ENCODE measurements at places on chromosomes 2 and 18.

DNA sequence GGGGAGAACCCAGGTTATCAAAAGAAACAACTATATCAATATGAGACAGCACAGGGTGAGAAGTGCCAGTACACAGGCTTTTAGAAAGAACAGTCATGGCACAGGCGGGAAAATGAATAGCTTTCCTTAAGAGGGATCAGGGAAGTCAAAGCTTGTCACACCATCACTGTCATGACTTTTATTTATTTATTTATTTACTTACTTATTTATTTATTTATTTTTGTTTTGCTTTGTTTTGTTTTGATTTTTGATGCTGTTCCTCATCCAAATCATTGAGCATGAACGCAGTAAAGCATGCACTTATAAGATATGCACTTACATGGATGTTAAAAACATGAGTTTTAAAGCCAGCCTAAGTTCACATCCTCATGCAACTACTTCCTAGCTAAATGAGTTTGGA is 19.3 kb upstream of the CRIM1 start:
- DNase-seq: no peak

GRCh38 chr18:58608216-58608615 is 20.7 kb downstream of the ALPK2 start:
- no peak for DNase-seq

DNA sequence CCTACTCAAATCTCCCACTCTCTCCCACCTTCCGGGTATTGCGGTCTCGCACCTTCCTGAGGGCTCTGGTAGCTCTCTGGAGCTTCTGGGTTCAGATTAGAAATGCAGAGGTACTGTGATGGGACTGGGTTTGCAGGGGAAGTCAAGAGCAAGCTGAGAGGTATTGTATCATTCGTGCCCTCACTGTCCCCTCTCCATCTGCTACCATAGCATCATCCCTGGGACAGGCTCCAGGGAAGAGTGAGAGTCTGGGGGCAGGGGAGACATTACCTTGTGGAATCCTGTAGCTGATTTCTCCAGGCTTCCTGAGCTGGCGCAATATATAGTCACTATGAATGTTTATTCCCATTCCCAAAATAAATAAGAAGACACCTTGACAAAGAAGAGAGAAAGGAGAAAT is 49.6 kb downstream of the SRD5A2 start:
- no peak for DNase-seq

DNA sequence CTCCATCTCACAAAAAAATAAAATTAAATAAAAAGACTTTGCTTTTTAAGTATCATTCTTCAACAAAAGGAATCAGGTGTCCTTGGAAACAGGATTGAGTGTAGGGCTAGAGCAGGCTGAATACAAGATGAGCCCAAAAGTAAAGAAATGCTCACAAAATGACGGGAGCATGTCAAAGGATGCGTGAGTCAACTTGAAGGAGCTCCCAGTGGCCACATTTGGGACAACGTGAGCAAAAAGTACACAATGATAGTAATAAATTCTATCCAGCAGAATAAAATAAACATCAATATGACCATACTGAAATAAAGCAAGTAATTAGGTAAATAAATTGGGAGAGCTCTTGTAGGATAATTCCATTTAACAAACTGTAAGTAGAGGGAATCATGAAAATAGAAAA is 220.7 kb downstream of the PHLPP1 start:
- DNase-seq: no peak

GRCh38 chr2:156908825-156909224 is 348.7 kb upstream of the GALNT5 start:
- DNase-seq: no peak

- no peak for DNase-seq
Measured at GRCh38 chr2:115248066-115248465, 805.6 kb downstream of the DPP10 start.

DNA sequence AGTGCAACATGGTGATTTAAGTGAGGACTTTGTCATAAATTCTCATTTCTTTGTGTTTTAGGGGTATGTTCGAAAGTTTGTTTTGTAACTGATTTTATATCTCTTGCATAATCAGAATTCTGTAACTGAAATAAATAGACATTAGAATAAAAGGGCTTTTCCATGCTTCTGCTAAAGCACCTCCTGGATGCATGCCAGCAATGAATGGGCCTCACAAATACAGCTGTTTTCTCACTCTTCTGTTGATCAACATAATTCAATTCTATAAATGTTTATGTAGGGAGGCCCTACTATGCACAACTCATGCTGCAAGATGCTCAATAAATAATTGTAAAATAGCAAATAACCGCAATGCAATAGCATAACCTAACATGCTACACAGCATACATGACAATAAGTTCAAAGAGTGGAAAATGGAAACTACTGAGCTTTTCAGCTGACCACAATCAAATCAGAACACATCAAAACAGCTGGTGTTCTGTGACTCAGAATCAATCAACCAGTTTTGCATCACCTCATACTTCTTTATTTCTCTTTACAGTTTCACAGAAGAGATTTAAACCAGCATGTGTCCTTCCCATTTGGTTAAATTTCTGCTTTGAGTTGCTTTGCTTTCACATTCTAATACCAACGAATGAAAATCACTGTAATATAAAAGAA is 11.0 kb downstream of the CDH7 start:
- no peak for DNase-seq

- DNase-seq: no peak
Measured at GRCh38 chr18:59055345-59056032, 84.2 kb upstream of the SEC11C start.

Data from KG1 (cell line).